ENCODE measurements at places on chromosomes 4 and X.

DNA sequence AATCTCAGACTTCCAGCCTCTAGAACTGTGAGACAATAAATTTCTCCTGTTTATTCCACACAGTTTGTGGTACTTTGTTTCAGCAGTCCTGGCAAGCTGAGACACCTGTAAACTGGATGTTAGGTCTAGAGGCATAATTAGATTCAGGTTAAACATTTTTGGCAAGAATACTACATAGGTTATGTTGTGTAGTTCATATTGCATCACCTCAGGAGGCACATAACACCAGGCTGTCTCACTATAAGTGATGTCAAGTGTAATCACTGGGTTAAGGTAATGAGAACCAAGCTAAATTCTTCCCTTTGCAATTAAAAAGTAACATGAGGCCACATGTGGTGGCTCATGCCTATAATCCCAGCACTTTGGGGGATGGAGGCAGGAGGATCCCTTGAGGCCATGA lies 214.2 kb downstream of the ZNF674 start:
- DNase-seq = no peak

DNA sequence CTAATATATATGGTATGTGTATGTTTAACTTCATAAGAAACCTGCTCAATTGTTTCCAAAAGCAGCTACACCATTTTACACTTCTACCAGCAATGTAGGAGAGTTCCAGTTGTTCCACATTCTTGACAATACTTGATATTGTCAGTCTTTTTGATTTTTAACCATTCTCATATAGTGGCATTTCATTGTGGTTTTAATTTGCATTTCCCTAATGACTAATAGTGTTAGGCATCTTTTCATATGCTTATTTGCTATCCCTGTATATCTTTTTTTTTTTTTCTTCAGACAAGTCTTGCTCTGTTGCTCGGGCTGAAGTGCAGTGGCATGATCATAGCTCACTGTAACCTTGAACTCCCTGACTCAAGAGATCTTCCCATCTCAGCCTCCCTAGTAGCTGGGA lies 58.2 kb upstream of the TRIM2 start:
- DNase-seq = no peak

DNA sequence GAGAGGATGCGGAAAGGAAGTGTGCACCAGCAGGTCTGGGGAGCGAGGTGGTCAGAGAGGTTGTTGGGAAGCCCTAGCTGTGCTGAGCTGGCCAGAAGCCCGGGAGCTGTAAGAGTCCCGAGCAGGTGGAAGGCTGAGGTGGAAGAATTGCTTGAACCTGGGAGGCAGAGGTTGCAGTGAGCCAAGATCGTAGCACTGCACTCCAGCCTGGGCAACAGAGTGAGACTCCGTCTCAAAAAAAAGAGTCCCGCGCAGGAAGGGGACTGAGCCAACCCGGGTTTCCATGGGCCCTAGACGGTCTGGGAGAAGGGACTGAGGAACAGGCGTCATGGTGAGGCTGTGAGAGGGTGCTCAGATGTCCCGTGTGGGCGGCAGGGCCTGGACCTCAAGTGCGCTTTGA lies 12.7 kb upstream of the FGFR3 start:
- no peak for DNase-seq

GRCh38 chrX:47610511-47610910 lies 9.1 kb downstream of the SYN1 start:
- no peak for DNase-seq

DNA sequence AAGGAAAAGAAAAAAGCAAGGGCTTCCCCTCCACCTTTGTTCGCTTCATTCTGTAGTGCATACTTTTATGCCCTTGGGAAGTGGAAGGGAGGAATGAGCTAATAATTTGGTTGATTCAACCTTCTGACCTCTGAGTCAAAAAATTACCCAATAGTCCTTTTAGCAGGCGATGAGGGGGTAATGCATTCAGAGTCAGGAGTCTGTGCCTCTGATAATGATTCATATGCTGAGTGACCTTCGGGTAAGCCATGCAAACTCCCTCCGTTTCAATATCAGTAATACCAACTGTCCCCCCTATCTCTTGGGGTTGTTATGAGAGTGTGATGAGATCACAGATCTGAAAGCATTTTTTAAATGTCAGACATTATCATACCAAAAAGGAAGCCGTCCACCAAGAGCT lies 41.6 kb upstream of the ACSL4 start:
- no peak for DNase-seq

- DNase-seq = no peak
Measured at GRCh38 chrX:152865232-152865920, 32.5 kb upstream of the ZNF185 start.

DNA sequence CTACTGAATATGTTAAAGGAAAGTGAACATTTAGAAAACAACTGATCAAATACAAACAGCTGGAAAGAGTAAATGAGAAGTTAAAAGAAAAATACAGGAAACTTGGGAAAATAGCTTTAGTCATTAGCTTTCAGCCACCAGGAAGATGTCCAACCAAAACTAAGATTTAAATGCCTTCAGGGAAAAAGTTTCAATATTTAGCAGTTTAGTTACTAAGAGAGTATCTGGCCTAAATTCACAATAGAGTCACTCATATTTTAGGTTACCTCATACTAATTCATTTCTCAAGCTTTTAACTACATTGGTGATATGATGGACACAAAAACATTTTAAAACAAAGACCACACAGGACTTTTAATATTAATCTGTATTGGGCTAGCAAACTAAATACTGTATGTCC lies 13.1 kb upstream of the KLHL13 start:
- DNase-seq = no peak

DNA sequence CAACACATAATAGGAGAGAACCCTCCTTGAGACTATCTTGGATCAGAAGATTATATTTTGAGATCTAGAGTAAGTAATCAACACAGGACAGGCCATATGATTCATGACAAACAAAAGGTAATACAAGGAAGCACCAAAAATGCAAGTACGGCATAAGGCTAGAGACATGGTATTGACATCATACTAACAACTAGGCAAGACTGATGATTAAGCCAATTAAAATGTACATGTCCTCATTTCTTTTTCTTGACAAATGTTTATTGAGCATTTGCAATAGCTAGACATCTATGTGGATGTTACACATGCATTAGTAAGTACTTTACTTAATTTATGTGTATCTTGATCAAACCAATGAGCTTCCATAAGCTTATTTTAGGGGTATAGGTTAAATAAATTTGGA lies 695.7 kb upstream of the GALNTL6 start:
- DNase-seq = no peak

GRCh38 chr4:36917413-36917812 lies 327.1 kb upstream of the NWD2 start:
- DNase-seq = no peak

DNA sequence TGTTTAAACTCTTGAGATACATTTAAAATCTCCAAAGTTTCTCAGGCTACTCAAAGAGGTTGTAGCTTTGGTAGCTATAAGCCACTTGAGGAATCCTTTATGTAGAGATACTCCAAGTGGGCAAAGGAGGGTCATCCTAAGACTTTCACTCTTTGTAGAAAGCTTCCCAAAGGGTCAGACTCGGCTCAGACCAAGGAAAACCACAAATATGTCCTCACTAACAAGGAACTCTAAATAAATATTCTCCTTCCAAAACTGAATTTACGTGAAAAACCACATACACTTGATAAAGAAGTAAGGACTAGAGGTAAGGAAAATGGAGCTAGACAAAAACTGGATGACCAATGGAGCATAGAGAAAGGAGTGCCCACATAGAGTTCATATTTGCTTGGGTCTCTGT lies 41.7 kb upstream of the DDX60 start:
- DNase-seq = no peak

GRCh38 chr4:63693321-63693720 lies 715.9 kb downstream of the TECRL start:
- no peak for DNase-seq

GRCh38 chr4:96375367-96375766 lies 535.5 kb downstream of the PDHA2 start:
- DNase-seq = no peak

- no peak for DNase-seq
Measured at GRCh38 chr4:118337954-118338353, 14.8 kb downstream of the PRSS12 start.

- no peak for DNase-seq
Measured at GRCh38 chrX:123155327-123155726, 28.8 kb upstream of the GRIA3 start.

DNA sequence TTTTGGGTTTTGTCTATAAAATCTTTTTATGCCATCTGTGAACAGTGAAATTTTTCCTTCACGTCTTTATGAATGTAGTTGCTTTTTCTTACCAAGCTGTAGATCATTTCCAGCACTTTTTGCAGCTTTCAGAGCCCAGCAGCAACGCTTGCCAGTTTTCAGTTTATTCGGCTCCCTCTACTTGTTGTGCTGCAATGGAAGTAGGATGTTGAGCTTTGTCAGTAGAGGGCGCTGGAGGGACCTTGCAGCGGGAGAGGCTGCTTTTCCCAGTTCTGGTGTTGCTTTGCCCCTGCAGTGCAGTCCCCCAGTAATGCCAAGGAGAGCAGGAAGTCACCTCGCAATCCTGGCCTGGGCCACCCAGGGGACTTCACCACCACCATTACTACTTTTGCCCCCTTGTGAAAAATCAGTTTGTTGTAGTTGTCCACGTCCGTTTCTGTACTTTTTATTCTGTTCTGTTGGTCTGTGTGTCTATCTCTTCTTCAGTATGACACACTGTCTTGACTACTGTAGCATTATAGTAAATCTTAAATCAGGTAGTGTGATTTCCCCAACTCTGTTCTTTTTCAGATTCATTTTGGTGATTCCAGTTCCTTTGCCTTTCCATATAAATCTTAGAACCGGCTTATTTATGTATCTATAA lies 21.8 kb downstream of the CMC4 start:
- DNase-seq = no peak

DNA sequence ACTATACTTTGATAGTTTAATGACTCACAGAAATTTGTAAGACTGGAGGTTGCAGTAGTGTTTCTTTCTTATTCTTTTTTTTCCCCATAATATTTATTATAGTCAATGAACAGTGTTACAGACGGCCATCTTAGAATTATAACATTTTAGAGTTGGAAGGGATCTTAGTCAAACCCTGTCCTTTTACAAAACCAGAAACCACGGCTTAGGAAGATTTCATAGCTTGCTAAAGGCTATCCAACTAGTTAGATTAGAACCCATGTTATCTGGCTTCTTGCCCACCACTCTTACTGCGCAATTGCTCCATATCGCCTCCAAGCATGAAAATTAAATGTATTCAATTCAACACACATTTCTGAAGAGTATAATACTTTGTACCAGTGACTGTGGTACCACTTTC lies 1.1 kb downstream of the XIAP start:
- no peak for DNase-seq

DNA sequence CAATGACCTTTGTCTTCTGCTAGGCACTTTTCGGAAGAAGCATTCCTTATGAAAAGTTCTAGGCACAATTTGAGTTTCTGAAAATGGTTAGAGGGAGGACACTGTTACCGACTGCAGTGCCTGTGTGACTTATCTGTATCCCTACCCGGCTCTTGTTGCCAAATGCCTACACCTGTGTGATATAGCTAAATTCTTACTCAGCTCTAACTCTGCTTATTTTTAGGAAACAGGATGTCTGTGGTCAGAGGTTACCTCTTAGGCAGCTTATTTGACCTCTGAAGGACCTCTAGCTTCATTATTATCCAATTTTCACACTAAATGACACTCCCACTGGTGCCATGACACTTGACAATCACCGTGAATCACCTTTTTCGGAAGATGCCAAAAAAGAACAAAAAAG lies 561.1 kb upstream of the SMIM31 start:
- no peak for DNase-seq

- peak; percentile 13 for DNase-seq
Measured at GRCh38 chr4:38856524-38857337, at the start of gene TLR6. TSS of gene TLR6 (minus strand) at chr4:38856817. CDS start at chr4:38829473, 27,344 bp downstream.

GRCh38 chrX:118823263-118824172 lies at the start of gene ZCCHC12:
TSS of gene ZCCHC12 (plus strand) at chrX:118823824. CDS start at chrX:118825245, 1,421 bp downstream.
- DNase-seq = no peak

DNA sequence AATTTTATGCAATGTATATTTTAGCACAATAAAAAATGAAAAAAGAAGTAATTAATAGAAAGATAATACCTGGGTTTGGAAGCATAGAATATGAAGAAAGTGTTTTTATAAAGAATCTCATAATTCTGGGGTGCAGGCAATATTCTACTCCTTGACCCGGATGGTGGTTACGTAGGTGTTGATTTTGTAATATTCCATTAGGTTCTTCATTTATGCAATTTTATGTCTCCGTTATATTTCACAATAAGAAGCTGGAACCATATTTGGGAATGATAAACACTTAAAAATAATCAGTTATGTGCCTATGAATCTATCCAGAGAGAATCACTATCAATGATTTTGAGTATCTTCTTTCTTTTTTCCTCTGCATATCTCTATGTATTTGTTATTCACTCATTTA lies 38.5 kb downstream of the CHRNA9 start:
- no peak for DNase-seq

DNA sequence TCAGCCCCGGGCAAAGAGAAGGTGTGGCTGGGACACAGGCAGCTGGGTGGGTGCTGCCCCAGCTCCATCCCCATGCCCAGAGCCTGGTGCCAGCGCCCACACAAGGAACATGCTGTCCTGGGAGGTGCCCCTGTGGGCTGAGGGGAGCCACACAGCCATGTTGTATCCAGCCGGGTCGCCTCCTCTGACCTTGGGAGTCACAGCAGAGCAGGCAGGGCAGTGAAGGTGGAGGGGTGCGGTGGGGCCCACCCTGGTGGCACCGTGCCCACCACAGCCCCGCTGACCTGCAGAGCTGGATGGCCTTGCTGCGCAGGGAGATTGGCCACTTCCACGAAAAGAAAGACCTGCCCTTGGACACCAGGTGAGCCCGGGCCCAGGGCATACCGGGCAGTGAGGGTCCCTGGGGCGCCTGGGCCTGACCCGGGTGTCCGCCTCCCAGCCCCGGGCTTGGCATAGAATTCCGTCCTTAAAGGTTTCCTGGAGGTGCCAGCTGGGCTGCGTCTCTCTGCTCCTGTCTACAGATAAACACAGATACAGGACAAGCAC lies 18.7 kb upstream of the ADD1 start:
- DNase-seq = no peak

GRCh38 chr4:138680989-138681604 lies 334.5 kb upstream of the NOCT start:
- peak; percentile 8 for DNase-seq

Data from stimulated activated CD8-positive, alpha-beta memory T cell treated with anti-CD3 and anti-CD28 coated beads, Interleukin-12 subunit alpha, Interleukin-12 subunit beta, amount 100 ng/mL, for 4 hours (primary cell).